ENCODE measurements at places on chromosomes 6 and 20.
A peak's percentile ranks its signal among the peaks of the same experiment; 100 is the strongest.

DNA sequence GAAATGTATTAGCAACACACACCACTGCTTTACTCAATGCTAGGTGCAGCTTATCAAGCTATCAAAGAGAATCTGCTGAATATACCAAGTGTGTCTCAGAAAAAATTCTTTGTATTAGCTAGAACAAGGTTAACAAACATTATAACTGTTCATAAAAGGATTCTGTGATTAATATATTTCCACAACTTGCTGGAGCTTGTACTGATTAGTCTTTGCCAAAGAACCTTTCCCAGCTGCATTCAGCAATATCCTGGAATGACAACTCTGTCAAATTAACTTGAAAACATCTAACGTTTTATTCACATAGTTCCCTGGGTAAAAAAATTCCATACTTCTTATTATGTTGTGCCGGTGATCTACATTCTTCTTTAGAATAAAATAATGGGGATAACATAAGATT is 252.7 kb downstream of the FOXC1 start:
- DNase-seq = no peak

DNA sequence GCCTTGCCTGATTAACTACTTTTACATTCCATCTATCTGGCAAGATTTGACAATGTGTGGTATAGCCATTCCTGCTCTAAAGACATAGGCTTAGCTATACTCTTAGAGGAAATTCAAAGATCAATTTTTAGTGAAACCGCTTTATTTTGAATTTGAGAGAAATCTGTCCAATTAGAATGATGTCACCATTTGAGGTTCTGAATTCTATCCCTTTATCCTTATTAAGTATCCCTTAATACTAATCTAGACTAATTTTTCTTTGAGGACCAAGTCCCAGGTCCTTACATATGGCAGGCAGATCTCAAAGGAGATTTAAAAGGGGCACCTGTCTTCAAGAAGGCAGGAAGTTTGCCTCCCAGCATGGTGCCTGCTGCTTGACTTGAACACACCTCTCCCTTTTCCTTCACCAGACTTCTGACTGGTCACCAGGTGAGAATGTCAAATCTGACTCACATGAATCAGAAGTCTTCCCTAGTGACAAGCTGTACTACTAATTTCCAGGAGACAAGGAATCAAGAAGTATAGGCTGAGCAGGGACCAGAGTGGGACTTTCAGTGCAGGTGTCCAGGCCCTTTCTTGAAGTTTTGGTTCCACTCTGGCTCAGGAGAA is 15.0 kb upstream of the MRAP2 start:
- no peak for DNase-seq

DNA sequence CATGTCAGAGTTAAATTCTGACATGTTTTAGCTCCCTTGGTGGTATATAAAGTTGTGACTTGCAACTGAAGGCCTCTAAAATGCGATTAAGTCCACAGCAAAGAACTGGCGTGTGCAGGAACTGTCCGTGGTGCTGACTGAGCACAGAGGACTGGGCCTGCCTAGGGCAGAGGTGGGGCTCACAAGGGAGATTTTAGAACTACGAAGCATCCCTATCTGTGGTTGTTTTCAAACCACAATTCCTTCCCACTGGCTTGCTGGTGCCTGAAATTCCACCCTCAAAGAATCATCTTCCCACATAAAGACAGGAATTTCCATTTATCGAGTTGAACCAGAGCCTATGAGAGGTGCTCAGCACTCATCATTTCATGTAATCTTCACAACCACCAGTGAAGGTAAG is 30.1 kb downstream of the RIMS4 start:
- peak; percentile 56 for DNase-seq

GRCh38 chr6:2508071-2508470 is 242.7 kb downstream of the MYLK4 start:
- DNase-seq = no peak

DNA sequence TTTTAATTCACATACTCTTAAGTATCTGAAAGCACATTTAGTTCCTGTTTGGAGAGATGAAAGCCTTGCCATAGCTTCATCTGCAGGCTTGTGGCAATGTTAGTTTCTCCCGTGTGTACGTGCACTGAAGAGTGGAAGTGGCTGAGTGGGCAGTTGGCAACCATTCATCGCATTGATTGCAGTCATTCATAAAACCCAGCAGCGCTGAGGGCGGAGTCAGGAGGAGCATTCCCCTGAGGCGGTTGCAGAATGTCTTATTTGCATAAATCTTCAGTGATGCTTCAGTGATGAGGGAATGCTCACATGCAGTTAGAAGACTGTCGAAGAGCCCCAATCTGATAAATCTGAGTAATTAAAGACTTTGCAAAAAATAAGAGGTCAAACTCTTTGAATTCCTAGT is 79.1 kb downstream of the RIMS1 start:
- no peak for DNase-seq

DNA sequence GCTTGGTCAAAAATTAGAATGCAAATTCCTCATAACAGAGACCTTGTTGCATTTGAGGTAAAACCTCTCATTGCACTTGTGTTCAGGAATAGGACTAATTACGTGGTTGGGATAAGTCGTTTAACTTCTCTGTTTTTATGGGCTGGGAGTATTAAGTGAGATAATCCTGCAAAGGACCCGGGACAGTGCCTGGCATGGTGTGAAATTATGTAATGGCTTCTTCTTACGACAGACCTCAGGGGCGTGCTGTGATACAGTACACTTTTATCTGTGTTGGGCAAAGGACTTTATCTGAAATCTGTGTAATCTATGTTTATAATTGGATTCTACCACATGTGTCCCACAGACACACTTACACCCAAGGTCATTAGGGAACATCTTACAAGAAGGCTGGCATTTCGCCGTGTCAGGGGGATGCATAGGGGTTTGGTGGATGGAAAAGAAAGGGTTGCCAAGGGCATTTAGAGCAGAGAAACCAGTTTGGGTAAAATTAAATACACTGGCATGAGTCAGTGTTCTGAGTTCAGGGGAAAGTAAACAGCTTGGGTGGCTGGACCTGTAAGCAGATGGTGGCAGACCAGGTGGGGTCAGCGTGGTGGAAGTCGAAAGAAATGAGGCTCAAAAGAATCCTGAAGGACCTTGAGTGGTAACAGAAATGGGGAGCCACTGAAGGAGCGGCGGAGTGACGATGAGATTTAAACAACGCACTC is 17.2 kb upstream of the RTF2 start:
- no peak for DNase-seq
